OCI-LY7 (cell line): ENCODE measurements at places on chromosomes 6 and 20. TPM values are rescaled to one million over a fixed set of nuclear protein-coding genes. Genes with fewer than 3 reads are reported as not detected.

DNA sequence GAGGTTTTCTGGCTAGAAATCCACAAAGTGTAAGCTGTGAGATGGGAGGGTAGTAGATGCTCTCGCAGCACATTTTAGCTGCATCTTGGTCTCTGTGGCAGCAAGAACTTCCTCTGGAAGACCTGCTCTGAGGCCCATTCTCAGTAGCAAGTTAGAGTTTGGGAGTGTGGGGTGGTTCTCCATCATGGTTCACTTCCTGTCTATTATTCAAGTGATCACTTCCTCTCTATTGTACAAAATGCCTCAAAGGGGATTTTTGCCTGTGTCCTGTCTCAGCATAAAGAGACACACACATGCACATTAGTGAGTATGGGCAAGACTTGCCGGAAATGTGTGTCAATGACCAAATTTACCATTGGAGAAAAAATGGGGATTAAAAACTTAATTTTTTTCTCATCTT lies 42.5 kb downstream of the LYRM2 start:
- peak; percentile 77 for DNase-seq

- DNase-seq: no peak
Observed at GRCh38 chr6:169503422-169504152, 198.2 kb downstream of the WDR27 start.

GRCh38 chr20:2307136-2307535 lies 11.3 kb downstream of the TGM3 start:
- DNase-seq: no peak

- DNase-seq: no peak
Observed at GRCh38 chr6:149342525-149342924, 25.0 kb downstream of the TAB2 start.

DNA sequence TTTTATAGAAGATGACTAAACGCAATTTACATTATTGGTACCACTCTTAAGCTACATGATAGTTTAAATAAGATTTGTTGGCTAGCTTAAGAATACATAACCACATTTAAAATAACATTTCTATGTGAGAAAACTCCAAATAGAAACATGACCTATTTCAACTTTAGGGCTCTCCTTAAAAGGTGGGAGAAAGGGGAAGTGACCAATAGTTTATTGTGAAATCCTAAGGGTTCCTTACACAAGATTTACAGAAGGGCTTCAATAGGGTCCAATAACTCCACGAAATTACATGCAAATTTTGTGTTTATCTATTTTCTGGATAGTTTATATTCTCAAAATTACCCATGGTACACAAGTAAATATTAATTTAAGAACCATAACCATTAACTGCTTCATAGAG lies 91.6 kb upstream of the DST start:
- DNase-seq: no peak

DNA sequence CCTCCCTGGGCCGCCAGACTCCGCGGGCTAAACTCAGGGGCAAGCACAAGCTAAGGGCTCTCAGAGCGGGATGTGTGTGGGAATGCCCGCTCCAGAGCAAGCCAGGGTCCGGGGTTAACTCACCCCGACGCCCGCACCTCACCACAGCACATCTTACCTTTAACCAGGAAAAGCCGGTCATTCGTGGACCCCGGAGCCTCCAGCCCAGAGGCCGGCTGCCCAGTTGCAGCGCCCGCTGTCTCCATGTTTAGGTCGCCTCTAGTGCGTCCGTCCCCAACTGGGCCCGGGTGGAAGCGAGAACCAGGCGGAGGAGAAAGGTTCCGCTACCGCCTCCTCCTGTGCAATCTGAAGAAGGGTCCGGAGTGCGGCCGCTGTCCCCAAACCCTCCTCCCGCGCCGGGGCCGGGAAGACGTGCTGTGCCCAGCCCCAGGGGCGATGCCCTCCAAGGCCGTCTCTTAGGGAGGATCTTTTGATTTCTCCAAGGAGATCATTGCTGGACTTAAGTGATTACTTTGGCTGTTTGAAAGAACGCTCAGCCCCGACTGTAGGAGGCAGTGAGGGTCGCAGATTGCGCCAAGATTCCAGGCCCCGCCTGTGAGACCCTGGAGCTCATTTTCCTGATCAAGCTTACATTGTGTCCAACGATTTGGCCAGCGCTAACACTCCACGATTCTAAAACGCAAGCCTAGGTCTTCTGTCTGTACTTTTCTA lies at the start of gene TMEM242:
Gene TMEM242, minus strand, starts transcription at position 265 of the 711 bp plus-strand sequence. Its CDS starts 20 bp downstream, at position 245.
- peak; percentile 91 for DNase-seq

- DNase-seq: no peak
Observed at GRCh38 chr6:163485388-163485851, 70.9 kb downstream of the QKI start.

GRCh38 chr20:23061734-23062561 lies 12.5 kb upstream of the THBD start:
- DNase-seq: peak; percentile 6

DNA sequence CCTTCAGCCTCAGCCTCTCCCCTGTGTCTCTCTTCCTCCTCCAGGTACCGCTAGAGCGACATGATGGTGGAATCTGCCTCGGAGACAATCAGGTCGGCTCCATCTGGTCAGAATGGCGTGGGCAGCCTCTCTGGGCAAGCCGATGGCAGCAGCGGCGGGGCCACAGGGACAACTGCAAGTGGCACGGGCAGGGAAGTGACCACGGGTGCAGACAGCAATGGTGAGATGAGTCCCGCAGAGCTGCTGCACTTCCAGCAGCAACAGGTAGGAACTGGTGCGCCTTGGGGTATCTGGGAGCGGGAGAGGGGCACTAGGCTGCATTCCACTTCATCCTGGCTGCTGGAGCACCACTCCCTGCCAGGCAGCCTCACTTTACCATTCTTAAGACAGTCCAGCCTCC lies 19.5 kb downstream of the FOXP4 start:
- DNase-seq: no peak

DNA sequence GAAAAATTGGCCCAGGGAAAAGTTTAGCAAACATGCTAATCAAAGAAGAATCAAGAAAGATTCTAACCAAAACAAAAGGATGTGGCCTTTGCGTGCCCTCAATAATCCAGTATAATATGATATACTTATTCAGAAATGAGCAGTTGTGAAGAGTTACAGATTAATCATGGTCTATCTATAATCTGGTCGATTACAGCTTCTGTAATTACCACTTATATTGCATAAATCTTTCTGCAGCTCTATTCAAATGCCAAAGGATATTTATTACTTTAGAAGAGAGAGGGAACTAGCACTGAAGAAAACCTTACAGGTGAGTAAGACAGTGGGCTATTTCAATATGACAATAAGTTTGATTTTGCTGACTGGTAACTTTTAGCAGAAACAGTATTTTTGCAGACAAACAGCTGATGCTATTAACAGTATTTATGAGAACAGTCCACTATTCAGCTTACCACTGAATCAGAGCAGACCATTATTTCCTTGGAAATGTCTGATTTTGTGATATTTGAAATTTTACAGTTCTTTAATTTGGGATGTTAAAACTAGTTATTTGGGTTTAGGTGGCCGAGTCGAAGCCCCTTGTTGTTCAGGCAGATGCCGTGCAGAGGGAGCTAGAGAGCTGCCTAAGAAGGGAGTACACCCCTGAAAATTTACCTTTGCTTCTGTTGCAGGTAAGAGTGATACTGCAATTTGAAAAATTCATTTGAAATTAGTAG lies 92.2 kb downstream of the CEP57L1 start:
- DNase-seq: peak; percentile 65

- DNase-seq: peak; percentile 87
Observed at GRCh38 chr6:166202321-166202733, 34.7 kb upstream of the TBXT start.

GRCh38 chr6:89992818-89993217 lies 98.5 kb downstream of the GJA10 start:
- DNase-seq: no peak

Gene PHACTR3
- not detected in 2 replicates for total RNA-seq

Gene SMPDL3A
- total RNA-seq: not detected in 2 replicates
